Stimulated activated CD4-positive, alpha-beta T cell treated with anti-CD3 and anti-CD28 coated beads, Interleukin-1b, Interleukin-23, amount 100 ng/mL, for 1 hour (primary cell): ENCODE measurements at places on chromosomes 7 and 10.

GRCh38 chr7:157278167-157278790 is 58.5 kb upstream of the DNAJB6 start:
- no peak for DNase-seq

GRCh38 chr7:103731169-103731568 is 258.3 kb downstream of the RELN start:
- no peak for DNase-seq

DNA sequence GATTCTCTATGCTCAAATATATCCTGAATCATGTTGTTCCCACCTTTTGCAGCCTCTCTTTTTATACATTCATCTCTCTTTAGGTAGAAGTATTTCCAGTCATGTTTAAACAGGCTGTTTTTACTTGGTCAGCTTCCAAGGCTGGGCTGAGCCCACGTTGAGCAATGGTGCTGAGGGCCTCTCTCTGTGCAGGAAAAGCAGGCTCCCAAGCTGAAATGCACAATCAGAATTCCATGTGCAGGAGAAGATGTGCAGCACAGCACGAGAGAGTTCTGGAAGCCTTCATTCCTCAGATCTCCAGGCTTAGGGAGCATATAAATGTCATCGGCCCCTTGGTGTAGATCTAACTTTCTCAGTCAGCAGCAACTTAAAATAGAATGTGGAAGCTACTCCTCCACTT is 588.5 kb downstream of the TNS3 start:
- no peak for DNase-seq

- DNase-seq, result no peak
These were observed at the start of gene DKK1 for GRCh38 chr10:52313933-52314821. Gene DKK1 (plus strand): TSS chr10:52314281. CDS start chr10:52314435, 154 bp downstream.

- no peak for DNase-seq
These were observed 7.1 kb downstream of the NUDT1 start for GRCh38 chr7:2248984-2249694.

DNA sequence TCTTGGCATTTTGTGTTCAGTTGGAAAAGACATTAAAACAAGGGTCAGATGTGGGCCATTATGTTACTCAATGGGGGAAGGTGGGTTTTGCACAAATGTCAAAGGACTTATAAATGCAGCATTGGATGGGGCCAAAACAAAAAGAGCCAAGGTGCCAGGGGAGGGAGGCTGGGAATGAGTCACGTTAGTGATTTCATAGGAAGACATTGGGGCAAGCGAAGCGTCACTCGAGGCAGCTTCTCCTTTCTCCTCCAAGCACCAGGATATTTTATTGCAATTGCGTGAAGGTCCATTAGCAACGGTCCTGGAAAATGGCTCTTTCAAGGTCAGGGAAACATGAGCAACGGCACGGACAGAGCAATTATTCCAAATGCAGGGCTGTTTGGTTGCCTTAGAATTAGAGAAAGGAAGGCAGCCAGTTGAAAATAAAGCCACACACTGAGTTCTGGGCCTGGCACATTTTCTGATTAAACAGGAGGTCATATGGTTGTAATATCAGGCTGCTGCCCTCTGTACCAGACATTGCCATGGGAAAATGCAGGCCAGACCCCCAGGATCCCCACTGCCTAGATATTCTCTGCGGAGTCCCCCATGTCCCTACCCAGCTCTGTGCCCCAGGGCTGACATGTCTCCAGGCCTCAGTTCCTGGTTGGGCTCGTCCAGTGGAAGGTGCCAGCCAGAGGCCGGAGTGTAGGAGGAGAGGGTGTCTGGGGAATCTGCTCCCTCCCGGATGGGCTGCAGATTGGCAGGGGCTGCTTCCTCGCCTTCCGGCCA is 63.3 kb upstream of the NANOS1 start:
- DNase-seq, result no peak

DNA sequence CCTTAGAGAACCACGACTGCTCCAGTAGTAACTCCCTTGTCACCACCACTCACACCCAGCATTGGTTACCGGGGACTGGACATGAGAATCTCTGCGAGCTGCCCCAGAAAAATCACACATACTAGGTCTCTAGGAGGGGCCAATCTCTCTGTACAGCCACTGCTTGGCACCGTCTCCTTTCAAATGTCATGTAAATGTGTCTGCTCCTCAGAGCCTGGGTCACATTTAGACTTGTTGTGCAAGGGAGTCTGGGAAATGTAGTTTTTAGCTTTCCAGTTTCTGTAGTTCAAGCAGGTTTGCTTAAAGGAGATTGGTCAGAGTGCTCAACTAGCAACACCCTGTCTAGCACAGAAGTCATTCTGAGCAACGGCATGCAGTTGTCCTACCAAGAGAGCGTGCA is 60.0 kb downstream of the CHN2 start:
- no peak for DNase-seq

DNA sequence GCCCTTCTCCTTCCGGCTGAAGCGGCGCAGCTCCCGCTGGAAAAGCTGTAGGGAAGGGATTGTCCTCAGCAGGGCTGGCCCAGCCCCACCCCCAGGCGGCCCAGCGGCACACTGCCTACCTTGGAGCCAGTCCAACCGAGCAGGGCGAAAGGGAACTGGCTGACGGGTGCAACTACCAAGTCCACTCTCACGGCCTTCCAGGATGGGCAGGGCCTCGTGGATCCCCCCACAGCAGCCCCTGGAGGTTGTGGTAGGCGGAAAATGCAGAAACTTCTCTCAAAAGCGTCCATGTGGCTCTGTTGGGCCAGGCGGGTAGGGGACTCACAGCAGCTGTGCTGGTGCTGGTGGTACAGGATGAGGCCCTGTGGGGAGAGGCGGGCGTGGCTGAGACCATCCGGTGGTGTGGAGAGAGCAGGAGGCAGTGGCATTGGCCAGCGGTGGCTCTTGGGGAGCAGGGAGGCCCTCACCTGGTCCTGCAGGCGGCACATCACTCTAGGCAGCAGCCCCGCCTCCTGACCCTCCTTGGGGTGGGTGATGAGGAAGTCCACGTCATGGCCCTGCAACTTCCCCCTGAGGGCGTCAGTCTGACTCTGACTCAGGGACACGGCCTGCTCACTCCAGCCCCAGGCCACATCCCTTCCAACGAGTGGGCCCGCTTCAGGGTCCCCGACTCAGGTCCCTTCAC is 8.4 kb upstream of the PGAM2 start:
- no peak for DNase-seq

DNA sequence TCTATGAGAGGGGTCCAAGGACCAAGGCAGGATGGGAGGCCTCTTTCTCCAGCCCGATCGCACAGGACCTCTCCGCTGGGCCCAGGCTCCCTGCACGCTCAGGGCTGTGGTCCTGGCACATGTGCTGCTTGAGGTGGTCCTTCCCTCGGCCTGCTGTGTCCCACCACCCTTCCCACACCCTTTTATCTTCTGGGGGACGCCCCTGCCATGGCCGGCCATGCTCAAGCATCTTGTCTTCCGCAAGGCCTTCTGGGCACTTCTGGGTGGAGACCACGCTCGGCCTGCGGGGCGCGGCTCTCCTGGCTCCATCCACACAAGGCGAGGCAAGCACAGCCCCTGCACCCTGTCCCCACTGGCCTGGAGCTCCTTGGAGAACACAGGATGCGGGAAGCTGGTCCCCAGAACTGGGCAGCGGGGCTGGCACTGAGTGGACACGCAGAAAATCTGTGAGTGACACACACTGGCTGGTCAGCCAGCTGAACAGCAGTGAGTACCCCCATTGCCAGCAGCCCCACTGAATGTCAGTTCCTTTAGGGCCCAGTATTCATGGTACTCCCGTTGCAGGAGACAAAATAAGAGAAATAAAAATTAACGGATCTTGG is 115.9 kb downstream of the TCERG1L start:
- no peak for DNase-seq

- DNase-seq, result no peak
These were observed 89.4 kb downstream of the NSUN6 start for GRCh38 chr10:18561861-18562551.

DNA sequence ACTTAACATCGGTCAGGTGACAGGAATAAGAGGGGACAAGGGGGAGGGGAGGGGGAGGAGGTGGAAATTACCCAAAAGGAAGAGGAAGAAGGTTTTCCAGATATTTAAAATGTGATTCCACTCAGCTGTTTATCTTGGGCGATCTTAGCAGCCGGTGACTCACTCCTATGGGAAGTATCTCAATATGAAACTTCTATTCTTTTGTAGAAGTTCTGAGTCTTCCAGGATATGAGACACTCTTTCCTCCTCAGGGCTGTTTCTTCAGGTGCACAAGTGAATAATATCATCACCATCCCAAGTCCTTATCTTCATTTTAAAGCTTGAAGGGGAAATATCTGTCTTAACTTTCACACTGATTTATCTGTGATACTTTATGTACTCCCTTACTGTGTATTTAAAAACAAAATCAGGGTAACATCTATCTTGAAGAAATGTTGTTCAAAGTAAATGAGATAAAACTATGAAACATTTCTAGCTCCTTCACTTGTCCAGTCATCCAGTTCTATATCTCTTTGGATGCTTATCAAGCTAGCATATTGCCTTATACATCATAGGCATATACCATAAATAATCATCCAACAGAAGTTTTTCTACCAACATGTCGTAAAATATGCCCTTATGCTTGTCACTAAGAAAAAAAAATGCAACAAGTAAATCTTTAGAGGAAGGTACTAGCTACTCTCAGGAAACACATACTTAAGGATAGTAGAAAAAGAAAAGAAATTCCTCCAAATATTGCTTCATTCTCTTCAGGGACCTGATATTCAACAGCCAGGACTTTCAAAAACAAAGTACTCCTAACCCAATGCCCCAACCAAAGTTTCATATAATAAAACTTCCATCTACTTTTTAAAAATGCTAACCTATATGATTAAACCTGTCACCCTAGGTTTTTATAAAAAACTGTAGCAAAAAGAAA is 13.7 kb downstream of the DOCK4 start:
- no peak for DNase-seq

DNA sequence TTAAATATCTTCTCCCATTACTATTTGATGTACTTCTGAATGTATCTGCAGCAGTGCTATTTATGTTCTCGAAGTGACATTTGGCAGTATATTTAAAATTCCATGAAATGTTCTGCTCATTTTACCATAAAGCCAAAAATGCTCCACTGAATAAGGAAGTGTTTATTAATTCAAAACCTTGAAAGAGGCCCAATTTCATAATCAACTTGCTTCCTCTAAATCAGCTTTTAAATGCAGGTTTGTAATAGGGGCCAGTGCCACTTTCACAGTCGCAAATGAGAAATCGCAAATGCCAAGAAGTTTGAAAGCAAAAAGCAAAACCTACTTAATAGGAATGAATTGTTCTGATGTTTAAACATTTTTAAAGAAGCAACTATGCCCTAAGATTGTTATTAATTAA is 11.4 kb downstream of the NHLRC2 start:
- no peak for DNase-seq

- no peak for DNase-seq
These were observed 55.8 kb upstream of the DNAAF5 start for GRCh38 chr7:670501-671390.

DNA sequence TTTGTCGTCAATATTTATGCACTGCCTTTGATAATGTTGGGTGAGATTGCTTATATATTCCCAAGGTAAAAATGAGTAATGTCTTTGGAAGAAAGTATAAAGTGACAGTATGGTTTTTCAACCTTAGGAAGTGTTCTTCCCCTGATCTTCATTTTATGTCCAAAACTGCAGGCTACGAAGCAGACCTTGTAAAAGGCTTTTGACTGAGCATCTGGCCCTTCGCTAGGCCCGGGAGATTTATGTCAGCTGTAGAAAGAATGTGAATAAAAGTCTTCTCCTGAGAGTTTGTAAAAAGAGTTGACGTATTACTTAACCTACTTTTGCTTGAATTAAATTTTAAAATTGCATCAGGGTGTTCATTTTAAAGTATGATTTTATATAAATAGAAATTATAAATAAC is 116.8 kb downstream of the CPED1 start:
- DNase-seq, result no peak

GRCh38 chr10:97975598-97975997 is 54.8 kb downstream of the CRTAC1 start:
- no peak for DNase-seq

DNA sequence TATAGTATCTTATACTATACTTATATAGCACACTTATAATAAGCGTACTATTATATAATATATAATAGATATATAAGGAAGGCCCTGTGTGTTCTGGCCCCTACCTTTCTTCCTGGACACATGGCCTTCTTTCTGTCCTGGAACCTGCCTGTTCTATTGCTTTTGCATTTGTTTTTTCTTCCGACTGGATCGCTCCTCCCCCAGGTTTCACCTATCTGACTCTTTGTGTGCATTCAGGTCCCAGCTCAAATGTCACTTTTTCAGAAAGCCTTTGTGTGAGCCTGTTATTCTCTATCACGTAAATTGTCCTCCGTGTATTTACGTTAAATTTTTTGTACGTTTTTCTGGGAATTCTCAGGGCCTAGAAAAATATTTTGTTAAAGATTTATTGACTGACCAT is 2.9 kb upstream of the TRIM8 start:
- no peak for DNase-seq

- no peak for DNase-seq
These were observed 161.1 kb upstream of the RHEB start for GRCh38 chr7:151680810-151681209.

DNA sequence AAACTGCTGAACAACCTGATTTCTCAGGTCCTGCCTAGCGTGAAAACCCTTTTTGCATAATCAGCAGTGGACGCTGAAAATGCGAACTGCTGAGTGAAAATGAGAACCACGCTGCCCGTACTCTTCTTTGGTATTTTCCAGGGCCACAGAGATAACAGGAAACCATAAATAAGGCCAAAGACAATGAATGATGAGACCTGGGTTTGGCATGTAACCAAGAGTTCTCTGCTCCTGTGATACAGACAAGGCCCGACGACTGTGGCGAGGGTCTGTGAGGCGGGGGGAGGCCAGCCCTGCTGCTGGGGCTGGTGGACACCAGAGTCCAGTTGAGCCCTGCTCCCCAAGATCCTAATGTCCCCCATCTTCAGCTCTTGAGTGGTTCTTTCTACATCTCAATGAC is 236.0 kb downstream of the WDR11 start:
- no peak for DNase-seq

DNA sequence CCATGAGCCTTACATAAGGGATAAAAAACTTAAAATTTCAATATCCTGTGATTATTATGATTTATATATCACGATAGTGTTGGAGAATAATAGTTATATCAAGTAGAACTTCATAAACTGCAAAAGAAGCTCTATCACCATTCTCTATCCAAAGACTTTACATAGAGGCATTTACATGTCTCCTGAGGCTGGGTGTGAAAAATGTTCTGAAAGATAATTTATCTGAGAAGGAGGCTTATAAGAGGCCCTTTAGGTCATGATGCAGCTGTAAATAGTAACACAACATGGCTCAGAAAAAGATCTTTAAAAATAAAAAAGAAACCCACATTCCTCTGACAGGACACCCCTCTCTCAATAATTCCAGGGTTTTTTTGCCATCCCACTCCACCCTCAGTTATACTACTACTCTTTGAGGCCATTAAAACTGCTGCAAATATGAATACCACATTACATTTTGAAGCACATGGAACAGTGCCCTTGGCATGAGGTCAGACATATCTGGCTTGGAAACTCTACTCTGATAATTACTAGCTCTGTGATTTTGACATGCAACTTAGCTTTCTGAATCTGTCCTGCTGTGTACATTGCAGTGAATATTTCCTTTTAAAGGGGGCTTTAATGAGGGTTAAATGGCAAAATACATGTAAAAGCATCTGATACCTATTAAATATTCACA is 55.5 kb downstream of the SLC16A12 start:
- DNase-seq, result no peak
